ENCODE measurements at places on chromosomes 2 and 18. TPM values are rescaled to one million over a fixed set of nuclear protein-coding genes. Genes with fewer than 3 reads are reported as not detected.

GRCh38 chr2:95113464-95113863 lies 8.1 kb downstream of the MRPS5 start:
- no peak for ATAC-seq

- ATAC-seq: no peak
Measured at GRCh38 chr2:203646961-203647360, 59.5 kb upstream of the CD28 start.

DNA sequence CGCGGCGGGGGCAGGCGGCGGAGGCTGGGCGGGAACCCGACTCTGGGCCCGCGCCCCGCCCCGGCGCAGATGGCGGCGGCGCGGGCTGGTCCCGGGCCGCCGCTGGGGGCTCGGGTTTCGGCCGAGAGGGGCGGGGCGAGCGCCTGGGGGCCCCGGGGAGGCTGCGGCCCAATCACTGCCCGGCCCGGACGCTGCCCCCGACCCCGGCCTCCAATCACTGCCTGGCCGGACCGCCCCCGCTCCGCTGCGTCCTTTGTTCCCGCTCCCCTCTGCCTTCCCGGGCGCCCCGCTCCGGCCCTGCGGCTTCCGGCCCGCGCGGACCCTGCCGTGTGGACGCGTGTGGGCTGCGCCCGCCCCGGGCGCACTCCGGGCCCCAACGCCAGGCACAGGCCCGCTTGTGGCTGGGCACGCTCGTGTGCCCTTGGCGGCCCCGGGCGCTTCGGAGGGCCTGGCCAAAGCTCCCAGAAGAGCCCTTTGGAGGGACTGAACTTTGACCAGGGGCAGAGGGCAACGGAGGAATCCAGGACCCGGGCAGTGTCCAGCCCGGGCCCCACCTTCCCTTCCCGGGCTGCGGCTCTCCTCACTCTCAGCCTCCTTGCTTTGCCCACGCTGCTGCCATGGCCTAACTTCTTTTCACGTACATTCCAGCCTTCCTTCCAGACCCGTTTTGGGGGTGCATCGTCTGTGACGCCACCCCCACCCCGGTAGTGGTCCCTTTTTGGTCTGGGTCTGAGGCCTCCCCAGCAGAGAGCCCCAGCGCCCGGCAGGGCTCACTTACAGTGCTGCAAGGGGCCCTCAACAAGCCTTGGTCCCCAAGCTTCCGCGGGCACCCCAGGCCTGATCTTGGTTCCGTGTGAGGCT lies 27.1 kb upstream of the PTMA start:
- peak; percentile 84 for ATAC-seq

GRCh38 chr18:79921984-79922965 lies 29.2 kb downstream of the SLC66A2 start:
- ATAC-seq: no peak

DNA sequence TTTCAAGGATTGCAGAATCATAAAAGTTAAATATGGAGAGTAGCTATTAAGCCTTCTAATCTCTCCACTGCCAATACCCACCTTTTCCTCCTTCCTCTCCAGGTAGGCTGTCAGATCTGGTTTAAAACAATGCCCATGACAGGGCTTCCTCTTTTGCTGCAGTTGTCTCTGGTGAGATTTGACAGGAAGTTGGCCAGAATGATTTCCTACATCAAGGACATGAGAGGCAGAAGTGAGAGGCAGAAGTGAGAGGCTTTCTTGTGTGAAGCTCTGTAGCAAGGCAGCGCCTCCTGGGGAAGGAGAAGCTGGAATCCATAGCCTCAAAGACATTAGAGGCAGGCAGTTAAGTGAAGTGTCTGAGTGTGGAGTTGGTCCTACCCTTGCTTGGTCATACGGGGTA lies 385.7 kb downstream of the HRH4 start:
- no peak for ATAC-seq

DNA sequence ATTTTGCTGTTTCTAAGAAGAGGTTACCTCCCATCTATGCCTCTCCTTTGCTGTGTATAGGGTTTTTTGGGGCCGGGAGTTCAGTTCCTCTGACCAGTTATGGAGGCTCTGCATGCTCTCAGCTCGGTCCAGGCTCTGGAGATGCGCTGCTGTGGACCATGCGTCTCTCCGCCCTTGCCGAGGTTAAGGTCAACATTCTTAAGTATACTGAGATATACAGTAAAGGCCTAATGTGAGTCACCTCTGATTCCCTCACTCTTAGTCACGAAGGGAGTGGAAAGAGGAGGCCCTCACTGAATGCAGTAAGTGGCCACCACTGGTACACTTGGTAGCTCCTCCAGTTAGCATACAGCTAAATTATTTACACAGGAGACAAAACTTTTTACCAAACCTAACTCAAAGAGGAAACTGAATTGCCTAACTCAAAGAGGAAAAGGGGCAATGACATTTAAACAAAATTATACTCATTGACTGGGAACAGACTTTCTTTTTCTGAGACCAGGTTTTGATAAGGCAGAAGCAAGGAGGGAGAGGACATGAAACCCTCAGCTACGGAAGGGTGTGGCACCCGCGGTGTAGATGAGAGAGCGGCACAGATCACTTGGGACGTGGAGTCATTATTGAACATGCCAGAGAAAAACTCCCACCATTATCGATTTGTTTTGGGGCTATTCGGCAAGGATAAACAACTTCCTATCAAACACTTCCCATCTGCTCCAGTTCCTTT lies 98.7 kb downstream of the COPS8 start:
- ATAC-seq: peak; percentile 76

Gene PID1
- total RNA-seq: 0.58 TPM

All from motor neuron (in vitro differentiated cells).